Thoracic aorta (tissue), 2 donors: ENCODE measurements at places on chromosomes 11 and 22. TPM values are rescaled to one million over a fixed set of nuclear protein-coding genes. Genes with fewer than 3 reads are reported as not detected.

The SLC17A6 gene
- not detected for total RNA-seq

The IGSF22 gene
- total RNA-seq: not detected

The ISX gene
- total RNA-seq: not detected

The SIDT2 gene
- 82.2 TPM for total RNA-seq

DNA sequence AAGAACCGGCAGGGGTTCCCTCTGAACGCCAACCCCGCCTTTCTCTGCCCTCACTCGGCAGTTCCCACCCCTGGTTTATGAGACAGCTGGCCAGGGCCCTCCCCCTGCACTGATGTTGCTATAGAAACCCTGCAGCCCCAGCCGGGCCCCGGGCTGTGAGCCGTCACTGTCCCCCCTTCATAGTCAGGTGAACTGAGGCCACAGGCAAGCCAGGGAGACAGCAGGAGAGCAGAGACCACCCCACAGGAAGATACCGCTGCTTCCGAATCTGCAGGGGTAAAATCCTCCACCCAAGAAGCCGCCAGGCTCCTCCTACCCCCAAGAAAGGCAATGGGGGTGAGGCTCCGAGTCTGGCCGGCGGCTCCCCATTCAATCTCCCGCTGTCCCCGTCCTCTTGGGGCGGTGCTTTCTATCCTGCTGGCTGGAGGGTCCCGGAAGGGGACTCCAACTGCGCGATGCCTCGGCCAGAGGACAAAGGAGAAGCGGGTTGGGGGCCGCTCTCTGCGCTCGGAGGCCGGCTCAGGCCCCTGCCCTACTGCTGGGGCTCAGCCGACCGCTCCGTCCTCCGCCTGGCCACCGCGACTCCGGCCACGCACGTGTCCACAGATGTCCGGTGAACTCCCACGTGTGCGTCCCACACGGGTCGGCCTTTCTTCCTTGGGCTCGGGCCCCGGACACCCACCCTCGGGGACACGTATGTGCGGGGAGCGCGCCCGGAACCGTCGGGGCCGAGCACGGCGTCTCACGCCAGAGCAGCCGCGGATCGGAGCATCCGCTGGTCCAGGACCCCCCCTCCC is 587 bp downstream of the SLC25A22 start:
- DNase-seq: no peak

GRCh38 chr11:112249871-112250610 is 10.6 kb downstream of the PLET1 start:
- DNase-seq: no peak

GRCh38 chr11:112627588-112628045 is 333.6 kb upstream of the NCAM1 start:
- DNase-seq: no peak

DNA sequence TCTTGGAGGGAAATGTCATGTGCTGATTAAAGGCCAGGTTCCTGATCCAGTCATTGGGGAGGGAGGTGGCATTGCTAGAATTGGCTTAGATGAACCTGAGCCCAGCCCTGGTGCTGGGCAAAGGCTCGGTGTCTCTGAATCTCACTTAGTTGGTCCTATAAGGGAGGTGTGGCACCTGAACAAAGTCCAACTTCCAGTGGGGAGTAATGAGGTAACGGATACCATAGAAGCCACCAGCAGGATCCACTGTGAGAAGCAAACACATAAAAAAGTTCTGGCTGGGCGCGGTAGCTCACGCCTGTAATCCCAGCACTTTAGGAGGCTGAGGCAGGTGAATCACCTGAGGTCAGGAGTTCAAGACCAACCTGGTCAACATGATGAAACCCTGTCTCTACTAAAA is 26.6 kb downstream of the PRDM11 start:
- DNase-seq: no peak

DNA sequence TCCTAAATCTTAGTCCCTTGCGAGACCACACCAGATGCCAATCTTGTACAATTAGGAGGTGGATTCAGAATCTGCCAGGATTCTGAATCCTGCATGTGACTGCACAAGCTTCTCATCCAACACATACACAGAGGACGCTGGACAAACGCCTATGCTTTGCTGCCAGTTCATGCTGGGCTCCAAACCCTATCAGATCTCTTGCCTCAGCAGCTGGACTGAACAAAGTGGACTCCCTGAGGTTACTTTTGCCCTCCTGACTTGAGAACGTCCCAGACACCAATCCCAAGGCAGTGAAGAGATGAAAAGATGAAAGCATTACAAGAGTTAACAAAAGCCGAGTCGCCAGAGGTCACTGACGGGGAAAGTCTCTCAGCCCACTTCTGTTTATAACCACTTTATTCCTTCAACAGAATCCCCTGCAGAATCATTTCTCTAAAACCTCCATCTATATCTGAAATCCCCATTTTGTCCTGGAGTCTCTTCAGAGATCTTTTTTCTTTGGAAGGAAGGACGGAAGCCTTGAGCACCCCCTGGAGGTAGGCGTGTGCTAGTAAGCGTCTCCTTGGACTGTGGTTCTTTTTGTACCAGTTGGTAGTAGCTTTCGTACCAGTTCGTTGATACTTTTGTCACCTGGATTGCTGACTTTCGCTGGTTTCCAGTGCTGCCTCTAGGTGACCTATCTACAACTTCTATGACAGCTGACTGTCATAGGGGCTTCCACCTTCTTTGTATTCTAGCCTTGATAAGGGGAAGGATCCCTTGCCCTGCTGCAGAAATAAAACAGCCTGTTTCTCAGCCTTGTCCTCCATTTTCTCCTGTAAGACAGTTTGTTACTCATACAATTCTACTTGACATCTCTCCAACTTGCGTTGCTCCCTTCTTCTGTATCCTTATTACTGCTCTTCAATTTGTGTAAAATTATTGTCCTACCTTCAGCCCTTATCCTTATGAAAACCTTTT is 26.1 kb upstream of the EED start:
- no peak for DNase-seq
